CD8-positive, alpha-beta memory T cell (primary cell): ENCODE measurements at places on chromosomes 5 and 9.
A peak's percentile ranks its signal among the peaks of the same experiment; 100 is the strongest.

DNA sequence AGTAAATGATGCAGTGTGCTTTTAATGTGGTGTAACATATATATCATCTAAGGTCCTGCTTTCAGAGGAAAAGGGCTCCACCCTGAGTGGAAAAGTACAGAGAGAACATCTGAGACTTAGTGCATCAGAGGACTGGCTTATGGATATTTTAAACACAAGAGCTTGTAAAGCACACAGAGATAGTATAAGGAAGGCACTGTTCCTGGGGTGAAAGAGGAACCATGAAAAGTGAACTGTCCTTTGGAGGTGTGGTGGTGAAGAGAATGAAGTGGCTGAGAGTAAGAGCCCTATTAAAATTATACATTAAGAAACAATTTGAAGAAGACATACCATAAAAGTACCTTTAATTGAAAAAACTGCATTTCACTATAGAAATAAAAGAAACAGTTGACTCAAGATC lies 68.9 kb downstream of the CSF2 start:
- no peak for DNase-seq

DNA sequence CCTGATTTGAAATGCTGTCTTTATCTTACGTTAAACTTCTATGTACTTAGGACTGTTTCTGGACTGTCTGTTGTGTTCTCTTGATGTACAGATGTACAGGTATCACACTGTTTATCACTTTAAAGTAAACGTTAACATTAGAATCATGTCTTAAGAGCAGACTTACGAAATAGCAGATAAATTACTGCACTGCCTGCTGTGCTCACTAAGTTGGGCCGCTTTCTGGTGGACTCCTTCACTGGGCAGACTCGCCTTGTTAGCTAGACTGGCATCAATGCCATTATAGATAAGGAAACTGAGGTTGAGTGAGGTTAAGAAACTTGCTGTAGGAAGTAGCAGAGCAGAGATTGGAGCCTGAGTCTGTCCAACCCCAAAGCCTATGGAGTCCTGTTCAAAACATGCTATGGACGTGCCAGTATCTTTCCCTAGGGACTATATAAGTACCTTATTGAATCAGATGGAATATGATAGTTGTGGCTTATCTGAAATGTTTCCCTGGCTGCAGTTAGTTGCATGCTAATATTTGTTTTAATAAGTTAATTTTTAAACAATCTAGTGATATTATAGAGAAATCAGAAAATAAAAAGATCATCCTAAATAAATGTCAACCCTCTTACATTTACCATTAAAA lies 16.9 kb downstream of the ZNF618 start:
- no peak for DNase-seq

GRCh38 chr9:108056084-108056804 lies 566.7 kb upstream of the KLF4 start:
- no peak for DNase-seq

- no peak for DNase-seq
Observed at GRCh38 chr9:134327671-134328231, 1.5 kb downstream of the RXRA start.

- no peak for DNase-seq
Observed at GRCh38 chr9:33988219-33988890, 60.3 kb downstream of the UBAP2 start.

DNA sequence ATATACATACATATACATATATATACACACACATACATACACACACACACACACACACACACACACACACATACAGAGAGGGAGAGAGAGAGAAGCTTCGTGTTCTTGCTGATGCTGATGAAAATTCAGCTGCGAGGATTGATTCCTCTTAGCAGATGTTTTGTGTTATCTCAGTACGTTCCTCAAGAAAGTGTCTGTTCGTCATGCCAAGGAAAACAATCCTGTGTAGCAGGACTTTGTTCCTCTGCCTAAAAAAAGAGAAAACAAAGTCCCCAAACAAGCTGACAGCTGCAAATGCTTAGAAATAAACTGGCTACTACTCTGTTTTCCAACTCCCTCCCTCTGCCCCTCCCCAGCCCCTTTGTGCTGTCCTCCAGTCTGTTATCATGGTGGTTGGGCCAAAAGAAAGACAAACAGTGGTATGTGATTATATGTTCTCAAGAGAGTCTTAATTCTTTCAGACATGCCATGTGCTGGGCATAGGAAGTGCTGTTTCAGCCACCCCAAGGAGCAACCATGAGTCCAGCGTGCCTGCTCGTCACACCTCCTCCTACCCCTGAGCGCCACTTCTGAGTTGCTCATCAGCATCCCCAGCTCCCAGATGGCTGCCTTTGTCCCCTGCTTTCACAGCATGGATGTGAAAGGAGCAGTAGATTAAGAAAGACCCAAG lies 71.5 kb upstream of the EQTN start:
- no peak for DNase-seq

GRCh38 chr5:139386050-139386438 lies 2.9 kb upstream of the SLC23A1 start:
- no peak for DNase-seq

- DNase-seq = no peak
Observed at GRCh38 chr5:17374973-17375742, 122.9 kb upstream of the TAF11L2 start.

GRCh38 chr5:96434201-96434645 lies 1.2 kb upstream of the PCSK1 start:
- DNase-seq = peak; percentile 0

DNA sequence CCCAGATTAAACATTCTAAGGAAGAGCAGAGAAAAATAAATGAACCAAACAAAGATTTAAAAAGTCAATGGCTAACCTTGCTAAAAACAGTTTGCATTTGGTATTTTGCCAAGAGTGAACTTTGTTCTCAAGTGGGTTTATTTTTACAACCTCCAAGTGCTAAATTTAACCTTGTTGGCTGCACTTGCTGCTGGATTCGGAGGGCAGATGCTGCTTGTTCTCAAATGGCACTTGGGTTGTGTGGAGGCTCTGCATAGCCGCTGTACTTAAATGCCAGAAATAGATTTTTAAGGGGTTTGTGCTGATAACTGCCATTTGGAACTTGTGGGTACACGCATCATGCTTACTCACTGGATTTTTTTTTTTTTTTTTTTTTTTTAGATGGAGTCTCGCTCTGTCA lies 13.3 kb upstream of the SPATA24 start:
- DNase-seq = no peak

DNA sequence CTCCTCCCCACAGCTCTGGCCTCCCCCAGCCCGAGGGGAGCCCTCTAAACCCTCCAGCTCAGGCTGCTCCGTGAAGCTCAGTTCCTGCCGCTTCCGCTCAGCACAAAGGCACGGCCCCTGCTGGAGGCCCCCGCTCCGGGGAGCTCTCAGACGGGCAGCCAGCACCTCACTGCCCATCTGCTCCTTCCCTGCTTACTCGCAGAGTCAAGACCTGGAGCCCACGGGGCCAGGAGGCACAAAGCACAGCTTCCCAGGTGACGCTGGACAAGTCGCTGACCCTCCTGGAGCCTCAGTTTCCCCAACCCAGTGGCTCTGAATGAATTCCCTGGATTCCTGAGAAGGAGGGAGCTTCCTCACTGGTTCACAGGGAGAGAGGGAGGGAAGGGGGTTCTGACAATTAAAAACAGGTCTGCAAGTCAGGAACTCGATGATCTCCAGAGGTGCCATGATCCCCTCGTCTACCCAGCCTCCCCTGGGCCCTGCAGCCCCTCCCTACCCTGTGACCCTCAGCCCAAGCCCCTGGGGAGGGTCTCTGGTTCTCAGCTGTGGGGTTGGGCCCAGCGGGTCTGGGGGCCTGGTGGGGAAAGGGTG lies 36.2 kb downstream of the VAV2 start:
- peak; percentile 47 for DNase-seq

DNA sequence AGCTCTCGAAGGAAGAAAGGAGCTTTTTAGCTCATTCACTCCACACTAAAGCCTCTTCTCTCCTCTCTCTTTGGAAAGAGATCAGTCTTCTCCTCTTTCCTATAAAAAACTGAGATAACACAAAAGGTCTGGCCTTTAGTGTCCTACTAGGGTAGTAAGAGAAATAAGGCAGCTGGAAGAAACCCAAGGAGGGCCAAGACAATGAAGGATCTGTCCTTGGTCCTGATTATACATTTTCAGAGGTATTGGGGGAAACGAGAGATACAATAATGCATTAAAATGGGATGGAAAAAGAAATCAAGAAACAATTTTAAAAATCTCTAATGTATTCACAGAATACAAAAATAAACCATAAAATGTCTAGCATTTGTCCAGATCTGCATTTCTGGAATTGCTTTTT lies 184.0 kb downstream of the SLF1 start:
- no peak for DNase-seq

DNA sequence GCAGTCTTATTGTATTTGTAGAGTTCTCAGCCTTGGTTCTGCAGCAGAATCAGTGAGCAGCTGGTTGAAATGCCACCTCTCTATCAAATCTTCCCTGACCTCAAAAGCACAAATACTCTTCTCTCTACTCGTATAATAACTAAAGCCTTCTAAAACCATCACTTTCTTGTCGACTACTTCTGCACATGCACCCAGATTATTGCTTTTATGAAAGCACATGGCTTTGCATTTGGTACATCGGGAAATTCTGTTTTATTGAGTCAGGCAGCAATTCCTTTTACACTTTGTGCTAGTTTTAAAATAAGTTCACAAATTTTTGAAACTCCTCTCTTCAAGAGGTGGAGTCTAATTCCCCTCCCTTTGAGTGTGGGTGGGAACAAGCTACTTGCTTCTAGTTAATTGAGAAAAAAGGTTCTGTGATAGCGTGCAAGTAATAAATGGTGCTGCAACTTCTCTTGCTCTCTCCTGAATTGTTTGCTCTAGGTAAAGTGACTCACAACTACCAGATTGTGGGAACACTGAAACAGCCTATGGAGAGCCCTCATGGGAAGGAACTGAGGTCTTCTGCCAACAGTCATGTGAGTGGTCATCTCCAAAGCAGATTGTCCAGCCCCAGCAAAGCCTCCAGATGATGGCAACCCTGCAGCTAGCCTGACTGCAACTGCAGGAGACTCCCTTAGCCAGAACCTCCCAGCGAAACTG lies 66.0 kb upstream of the TAF1L start:
- no peak for DNase-seq

GRCh38 chr9:130923611-130924447 lies 15.2 kb downstream of the FIBCD1 start:
- no peak for DNase-seq

- no peak for DNase-seq
Observed at GRCh38 chr5:16588434-16589214, 28.2 kb downstream of the RETREG1 start.

DNA sequence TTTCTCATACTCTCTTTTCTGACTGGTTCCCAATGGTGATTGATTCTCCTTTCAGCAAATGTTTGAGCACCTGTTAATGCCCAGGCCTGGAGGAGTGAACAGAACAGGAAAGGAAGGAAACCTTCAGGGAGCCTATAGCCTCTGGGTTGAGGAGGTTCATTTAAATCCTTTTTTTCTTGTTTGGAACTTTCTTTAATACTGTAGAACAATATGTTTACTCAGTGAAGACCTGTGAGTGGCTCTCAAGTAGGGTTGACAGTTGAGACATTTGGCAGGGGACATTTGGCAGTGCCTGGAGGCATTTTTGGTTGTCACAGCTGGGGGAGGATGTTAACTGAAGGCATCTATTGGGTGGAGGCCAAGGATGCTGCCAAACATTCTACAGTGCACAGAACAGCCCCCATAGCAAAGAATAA lies 6.1 kb upstream of the FAM120AOS start:
- no peak for DNase-seq

DNA sequence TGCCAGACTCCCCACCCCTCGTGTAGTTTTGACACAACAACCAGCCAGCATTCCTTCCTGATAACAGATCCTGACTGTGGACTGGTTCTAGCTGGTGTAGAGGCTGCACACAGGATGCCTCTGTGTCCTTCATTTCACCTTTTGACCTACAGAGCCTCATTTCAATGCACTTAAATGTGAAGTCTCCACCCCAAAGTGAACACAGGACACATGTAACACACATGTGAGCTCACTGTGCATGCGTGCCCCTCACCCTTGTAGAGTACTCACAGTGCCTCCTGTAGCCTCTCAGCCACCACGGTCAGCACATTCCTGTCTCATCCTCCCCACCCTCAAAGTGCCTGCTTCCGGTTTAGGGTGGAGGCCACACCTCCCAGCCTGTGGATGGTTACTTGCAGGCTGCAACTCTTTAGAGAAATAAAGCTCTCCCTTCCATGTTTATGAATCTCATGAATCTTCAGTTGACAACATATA lies 11.6 kb upstream of the NKD2 start:
- no peak for DNase-seq

DNA sequence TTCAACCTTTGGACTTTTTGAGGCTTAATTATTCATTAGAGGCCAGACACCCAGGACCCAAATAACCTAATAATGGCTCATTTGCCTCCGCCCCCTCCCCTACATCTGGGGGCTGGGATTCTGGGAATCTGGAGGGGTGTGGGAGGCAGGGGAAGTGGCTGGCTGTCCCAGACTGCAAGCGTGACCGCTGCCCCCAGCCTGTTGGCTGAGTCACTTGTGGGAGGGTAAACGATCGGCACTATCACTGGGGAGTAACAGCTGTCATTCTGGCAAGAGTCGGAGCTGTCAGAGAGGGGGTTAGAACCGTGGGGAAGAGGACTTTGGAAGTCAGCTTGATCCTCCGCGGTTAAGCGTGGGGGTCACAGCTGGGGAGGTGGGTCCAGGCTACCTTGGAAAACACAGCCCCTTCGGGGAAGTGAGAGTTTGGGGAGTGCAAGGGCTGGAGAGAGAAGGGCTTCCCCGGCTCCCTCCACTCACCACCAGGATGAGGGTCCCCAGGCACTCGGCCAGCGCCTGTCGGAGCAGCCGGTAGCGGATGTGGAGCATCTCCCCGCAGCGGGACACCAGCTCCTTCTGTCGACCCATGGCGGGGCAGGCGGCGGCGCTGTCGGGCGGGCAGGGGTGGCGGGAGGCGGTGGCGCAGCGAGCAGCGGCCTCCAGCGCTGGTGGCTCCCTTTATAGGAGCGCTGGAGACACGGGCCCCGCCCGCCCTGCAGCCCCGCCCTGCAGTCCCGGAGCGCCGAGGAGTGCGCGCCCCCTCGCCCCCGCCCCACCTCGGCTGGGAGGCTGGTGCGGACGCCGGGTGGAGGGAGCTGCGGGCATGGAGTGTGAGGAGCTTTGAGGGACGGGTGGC lies at the start of gene AQP3:
Gene AQP3 (minus strand): TSS at position 648 of the 853 bp plus-strand sequence. CDS start 63 bp downstream, at position 585.
- peak; percentile 72 for DNase-seq

DNA sequence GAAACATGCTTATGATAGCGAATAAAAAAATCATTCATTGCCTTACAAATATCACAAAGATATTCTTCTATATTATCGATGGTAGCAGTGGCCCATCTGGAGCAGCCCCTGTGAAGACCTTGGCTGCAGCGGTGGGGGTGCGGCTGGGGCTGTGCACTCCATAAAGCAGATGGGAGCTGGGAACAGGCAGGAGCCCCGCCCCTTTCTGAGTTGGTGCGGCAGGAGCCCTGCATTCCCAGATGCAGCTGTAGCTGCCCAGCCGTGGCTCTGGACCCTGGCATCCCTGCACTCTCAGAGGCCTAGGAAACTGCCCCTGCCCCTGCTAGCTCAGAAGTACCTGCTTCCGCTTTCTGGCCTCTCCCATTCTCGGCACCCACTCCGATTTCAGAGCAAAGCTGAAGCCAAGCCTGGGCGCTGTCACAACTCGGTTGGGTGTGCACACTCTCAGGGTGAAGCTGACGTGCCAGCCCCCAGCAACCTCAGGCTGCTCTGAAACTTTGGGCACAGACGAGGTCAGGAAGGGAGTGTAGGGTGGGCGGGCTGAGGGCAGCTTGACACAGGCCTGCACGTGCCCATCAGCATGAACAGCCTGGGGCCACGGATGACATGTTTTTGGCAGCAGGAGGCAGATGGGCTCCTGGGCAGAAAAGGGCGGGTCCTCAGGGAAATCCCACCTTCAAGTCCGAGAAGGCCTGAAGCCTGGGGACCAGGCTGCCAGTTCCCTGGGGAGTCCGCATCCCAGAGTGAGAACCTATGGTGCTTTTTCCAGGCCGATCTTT lies 1440.8 kb upstream of the ACO1 start:
- no peak for DNase-seq

- no peak for DNase-seq
Observed at GRCh38 chr9:86082870-86083269, 16.5 kb downstream of the GOLM1 start.
